ENCODE measurements at places on chromosomes 2 and 18. TPM values are rescaled to one million over a fixed set of nuclear protein-coding genes. Genes with fewer than 3 reads are reported as not detected.

FOXI3 gene
- total RNA-seq = not detected

RSAD2 gene
- total RNA-seq = 0.33 TPM

IL1RL1 gene
- 40.2 TPM for total RNA-seq

NPPC gene
- total RNA-seq = 0.07 TPM

CCDC148 gene
- total RNA-seq = 0.43 TPM

ITGA4 gene
- total RNA-seq = 53.7 TPM

TOGARAM2 gene
- total RNA-seq = under 0.01 TPM

MYO5B gene
- total RNA-seq = 0.07 TPM

All from smooth muscle cell of the pulmonary artery (primary cell).